ENCODE measurements at places on chromosomes 2 and 18. TPM values are rescaled to one million over a fixed set of nuclear protein-coding genes. Genes with fewer than 3 reads are reported as not detected.

The UGT1A4 gene
- not detected for total RNA-seq

The UBXN2A gene
- total RNA-seq, result 9.5 TPM

The SLC30A3 gene
- total RNA-seq, result 11.8 TPM

The MALT1 gene
- 8.5 TPM for total RNA-seq

The POTEC gene
- total RNA-seq, result not detected

The MDH1 gene
- 88.4 TPM for total RNA-seq

The C2orf66 gene
- under 0.01 TPM for total RNA-seq

The TBR1 gene
- total RNA-seq, result 0.10 TPM
